ENCODE measurements at places on chromosomes 1 and 21. TPM values are rescaled to one million over a fixed set of nuclear protein-coding genes. Genes with fewer than 3 reads are reported as not detected.

SPRR2A gene
- not detected for total RNA-seq

PRR9 gene
- not detected for total RNA-seq

CRABP2 gene
- 1.9 TPM for total RNA-seq

LCE2C gene
- not detected for total RNA-seq

ADAMTS4 gene
- total RNA-seq = 0.31 TPM

GCSAML gene
- 0.31 TPM for total RNA-seq

IL20 gene
- total RNA-seq = not detected
